ENCODE measurements at places on chromosomes 3 and 15.

- DNase-seq = peak; percentile 87
These were observed 102.7 kb downstream of the PTPRG start for GRCh38 chr3:61664105-61664482.

DNA sequence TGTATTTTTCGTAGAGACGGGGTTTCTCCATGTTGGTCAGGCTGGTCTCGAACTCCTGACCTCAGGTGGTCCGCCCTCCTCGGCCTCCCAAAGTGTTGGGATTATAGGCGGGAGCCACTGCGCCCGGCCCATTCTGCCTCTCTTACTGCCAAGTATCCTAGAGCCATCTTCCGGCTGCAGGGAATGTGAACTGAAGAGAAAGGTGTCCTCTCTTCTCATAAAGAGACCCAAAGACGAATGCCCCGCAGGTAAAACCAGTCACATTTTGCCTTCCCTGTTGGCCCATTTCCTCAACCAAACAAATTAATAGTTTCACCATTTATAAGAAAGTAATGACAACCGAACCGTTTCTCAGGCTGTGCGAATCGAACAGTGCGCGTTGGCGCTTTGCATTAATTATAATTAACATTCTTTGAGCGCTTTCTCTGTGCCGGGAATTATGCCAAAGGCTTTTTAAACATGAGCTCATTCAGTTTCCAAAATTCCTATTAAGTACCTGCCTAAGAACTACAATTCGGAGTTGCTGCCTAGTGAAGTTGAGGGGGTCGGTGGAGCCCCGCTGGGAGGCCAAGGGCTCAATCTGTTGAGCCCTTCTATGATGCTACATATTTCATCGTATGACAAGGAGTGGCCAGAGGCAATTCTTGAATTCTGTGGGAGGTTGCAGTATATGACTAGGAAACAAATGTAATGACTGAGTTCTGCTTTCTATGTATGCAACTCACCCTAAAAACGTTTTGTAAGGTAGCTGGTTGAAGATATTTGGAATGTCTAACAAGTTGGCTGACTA is 819 bp upstream of the RPL24 start:
- no peak for DNase-seq

- DNase-seq = peak; percentile 96
These were observed at the start of gene CEP70 for GRCh38 chr3:138594150-138594934. CEP70 (minus strand) TSS chr3:138594260; CDS start chr3:138572927, 21,333 bp downstream.

DNA sequence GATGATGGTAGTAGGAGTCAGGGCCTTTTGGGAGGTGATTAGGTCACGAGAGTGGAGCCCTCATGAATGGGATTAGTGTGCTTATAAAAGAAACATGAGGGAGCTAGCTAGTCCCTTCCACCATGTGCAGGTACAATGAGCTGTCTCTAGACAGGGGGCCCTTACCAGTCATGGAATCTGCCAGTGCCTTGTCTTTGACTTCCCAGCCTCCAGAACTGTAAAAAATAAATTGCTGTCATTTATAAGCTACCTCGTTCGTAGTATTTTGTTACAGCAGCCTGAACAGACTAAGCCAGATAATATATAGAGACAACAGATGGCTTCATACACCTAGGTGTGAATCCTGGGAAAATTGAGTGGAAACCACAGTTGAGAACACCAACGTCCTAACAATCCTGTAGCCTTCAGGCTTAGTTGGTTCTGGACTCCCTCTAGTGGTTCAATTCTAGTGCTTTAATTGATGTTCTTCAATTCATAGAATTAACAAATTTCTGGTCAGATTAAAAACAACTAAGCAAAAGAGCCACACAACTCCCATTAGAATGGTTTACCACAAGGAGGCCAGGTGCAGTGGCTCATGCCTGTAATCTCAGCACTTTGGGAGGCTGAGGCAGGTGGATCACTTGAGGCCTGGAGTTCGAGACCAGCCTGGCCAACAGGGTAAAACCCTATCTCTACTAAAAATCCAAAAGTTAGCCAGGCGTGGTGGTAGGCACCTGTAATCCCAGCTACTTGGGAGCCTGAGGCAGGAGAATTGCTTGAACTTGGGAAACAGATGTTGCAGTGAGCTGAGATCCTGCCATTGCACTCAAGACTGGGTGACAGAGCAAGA is 21.3 kb upstream of the GATM start:
- peak; percentile 59 for DNase-seq

DNA sequence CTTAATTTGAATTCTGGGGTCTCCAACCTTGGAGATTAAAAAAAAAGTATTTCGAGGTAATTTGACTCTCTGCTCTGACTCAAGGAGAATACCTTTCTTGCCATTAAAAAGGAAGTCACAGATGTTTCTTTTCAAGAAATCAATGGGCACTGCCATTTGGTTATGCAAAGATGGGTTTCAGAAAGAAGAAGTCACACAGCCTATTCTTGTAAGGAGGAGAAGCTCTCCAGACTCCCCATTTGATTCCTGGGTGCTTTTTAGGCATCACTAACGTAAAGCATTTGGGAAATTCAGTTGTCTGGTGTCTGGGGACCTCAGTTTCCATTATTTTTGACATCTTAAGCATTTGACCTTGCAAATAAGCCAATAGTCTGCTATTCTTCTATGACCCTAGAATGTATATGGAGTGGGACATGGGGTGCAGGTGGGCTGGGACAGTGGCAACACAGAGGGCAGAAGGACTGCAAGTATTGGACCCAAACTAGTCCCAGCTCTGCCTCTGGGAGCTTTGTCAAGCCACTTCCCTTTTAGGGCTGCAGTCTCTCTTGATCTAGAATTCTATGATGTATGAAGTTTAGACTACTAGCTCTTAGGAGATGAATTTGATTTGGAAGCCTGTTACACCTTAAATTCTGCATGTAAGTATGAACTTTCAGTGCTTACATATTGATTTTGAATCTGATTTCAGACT is 27.8 kb downstream of the IL5RA start:
- no peak for DNase-seq

GRCh38 chr3:136990826-136991225 is 33.0 kb downstream of the IL20RB start:
- DNase-seq = no peak

GRCh38 chr3:20353286-20353685 is 167.3 kb upstream of the SGO1 start:
- DNase-seq = no peak

- no peak for DNase-seq
These were observed 167.5 kb downstream of the PGPEP1L start for GRCh38 chr15:98840053-98840452.

- no peak for DNase-seq
These were observed 387.3 kb downstream of the EPHA3 start for GRCh38 chr3:89494734-89495133.

- DNase-seq = peak; percentile 87
These were observed 51.7 kb downstream of the TRANK1 start for GRCh38 chr3:36893137-36893557.

DNA sequence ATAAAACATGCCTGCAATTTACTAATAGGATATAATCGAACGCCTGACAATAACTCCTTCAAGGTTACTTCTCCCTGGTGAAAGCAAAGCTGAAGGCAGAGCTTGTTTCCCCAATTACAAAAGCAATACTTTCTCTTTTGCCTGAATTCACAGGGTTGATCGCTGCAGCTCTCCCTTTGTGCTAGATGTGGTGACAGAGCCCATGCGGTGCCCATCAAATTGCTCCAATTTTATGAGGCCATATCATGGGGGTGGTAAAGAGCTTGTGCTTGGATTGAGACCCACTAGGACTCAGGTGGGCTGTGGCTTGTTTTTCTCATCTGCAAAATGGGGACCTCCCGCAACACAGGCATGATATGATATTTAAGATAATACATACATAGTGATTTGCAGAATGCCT is 143.4 kb downstream of the GREM1 start:
- DNase-seq = no peak

GRCh38 chr3:112425858-112426750 is 73.2 kb downstream of the BTLA start:
- no peak for DNase-seq

GRCh38 chr15:65329288-65329983 is 25.0 kb downstream of the RNU5B-1 start:
- no peak for DNase-seq

DNA sequence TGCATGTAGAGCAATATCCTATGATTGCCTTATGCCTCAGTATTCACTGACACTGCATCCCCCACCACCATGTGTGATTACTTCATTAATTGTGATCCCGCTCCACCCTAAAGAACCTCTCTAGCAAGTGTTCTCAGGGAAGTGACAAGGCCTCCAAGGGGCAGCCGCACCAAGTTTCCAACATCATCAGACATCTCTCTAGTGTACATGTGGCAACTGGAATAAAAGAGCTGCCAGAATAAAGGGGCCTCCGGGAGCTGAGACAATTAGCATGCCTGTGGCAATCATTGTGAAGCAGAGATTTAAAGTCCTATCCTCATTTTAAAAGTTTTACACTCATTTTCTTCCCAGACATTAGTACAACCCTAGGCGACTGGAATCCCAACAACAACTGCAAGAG is 902.1 kb upstream of the SEMA6D start:
- no peak for DNase-seq

- peak; percentile 88 for DNase-seq
These were observed 119.7 kb upstream of the PHLDB2 start for GRCh38 chr3:111739311-111739911.

GRCh38 chr15:43329960-43330779 is at the start of gene LCMT2:
LCMT2 (minus strand) TSS chr15:43330573; CDS start chr15:43330489, 84 bp downstream.
- DNase-seq = peak; percentile 94

GRCh38 chr15:67678993-67679392 is 136.5 kb downstream of the MAP2K5 start:
- no peak for DNase-seq

DNA sequence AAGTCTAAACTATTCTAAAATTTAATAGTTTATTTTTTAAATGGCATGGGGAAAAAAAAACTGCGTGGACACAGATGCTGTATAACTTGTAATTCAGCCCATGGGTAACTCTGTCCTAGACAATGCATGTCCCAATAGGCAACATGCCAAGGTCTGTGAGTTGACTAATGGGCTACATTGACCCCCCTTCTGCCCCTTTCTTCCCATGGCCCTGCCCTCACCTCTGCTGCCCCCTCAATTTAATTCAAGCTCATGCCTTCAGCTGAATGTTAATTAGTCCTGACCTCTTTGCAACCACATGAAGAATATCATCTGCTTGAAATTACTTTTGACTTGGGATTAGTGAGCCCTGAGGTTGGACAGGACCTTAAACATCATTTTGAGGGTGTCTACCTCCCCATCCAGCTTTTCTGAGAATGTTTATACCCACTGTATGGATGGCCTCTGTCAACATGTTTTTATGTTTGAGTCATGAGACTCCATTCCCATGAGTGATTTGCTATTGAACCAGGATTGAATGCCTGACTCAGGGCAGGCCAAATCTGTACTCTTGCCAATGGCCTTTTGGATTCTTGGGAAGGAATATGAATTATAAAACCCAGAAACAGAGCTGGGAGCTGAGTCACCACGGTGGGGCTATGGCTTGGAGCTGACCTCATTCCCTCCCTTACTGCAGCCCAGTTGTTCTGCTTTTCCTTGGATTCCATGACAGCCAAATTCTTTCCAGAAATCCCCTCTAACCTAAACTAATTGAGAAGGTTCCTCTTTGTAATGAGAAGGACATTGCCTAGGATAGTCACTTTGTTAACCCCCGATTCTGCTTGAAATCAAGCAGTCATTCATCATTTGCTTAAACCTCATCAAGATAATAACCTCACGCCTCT is 33.5 kb upstream of the PDE8A start:
- peak; percentile 86 for DNase-seq

GRCh38 chr3:9230596-9230995 is 18.9 kb downstream of the SRGAP3 start:
- no peak for DNase-seq

GRCh38 chr3:24341668-24342067 is 153.0 kb downstream of the THRB start:
- DNase-seq = peak; percentile 64
